ENCODE measurements at places on chromosomes 6 and 20.

- no peak for DNase-seq
Observed at GRCh38 chr6:3915076-3915791, 66.1 kb downstream of the FAM50B start.

DNA sequence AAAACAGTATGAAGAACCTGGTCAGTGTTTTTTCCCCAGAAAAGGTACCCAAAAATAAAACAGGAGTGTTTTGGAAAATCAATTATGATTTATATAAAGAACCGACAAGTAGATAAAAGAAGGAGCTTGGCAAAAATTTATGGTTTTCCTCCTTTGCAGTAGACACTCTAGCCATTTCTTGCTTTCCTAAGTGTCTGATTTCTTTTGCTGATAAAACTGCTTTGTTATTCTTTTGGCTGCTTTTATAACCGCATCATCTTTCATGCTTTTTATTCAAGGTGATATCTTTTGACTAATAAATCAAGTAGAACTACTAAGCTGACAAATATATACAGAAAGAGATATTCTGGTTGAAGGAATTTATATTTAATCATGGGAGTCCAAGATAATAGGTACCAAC is 16.6 kb downstream of the ATG5 start:
- no peak for DNase-seq

GRCh38 chr6:136326038-136326553 is 36.5 kb upstream of the BCLAF1 start:
- no peak for DNase-seq

DNA sequence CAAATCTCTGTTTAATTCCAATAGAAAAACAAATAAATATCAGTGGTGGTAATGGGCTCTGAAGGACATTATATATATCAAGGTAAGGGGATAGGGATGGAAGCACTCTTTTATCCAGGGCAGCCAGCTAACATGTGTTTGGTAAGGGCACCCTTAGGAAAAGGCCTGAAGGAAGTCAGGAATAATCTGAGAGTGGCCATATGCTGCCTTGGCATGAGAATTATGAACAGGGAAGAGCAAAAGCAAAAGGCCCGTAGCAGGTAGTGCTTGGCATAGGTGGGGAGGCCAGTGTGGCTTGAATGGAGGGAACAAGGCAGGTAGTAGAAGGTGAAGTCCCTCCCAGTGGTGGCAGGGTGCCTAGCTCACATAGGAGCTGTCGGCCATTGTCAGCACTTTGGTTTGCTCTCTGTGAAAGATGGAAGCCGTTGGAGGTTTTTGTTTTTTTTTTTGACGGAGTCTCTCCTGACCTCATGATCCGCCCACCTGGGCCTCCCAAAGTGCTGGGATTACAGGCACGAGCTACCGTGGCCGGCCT is 39.6 kb upstream of the CSE1L start:
- DNase-seq: no peak

DNA sequence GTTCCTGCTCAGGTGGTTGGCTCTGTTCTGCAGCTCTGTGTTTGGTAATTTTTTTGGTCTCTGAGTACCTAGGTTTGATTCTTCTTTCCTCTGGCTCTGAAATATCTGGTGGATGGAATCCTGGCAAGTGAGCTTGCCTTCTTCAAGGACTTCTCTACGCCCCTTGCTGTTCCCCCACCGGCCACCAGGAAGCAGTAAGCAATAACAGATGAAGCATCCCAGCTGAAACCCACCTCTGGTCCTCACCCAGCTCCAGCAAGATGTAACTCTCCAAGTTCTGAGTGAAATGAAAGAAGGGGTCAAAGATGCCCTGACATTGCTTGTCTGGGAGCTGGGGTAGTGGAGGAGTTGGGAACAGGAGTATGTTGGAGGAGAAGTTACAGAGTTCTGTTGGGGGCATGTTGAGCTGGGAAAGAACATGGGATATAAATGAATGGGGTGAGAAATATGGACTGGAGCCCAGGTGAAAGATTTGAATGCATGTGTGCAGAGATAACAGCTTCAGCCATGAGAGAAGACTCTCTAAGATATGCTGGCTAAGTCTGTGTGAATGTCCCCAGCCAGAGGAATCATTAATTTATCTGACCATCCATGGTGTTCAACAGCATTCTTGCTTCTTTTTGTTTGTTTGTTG is 51.3 kb upstream of the GLP1R start:
- DNase-seq: no peak

GRCh38 chr6:151436802-151437201 is 15.1 kb downstream of the RMND1 start:
- peak; percentile 19 for DNase-seq

DNA sequence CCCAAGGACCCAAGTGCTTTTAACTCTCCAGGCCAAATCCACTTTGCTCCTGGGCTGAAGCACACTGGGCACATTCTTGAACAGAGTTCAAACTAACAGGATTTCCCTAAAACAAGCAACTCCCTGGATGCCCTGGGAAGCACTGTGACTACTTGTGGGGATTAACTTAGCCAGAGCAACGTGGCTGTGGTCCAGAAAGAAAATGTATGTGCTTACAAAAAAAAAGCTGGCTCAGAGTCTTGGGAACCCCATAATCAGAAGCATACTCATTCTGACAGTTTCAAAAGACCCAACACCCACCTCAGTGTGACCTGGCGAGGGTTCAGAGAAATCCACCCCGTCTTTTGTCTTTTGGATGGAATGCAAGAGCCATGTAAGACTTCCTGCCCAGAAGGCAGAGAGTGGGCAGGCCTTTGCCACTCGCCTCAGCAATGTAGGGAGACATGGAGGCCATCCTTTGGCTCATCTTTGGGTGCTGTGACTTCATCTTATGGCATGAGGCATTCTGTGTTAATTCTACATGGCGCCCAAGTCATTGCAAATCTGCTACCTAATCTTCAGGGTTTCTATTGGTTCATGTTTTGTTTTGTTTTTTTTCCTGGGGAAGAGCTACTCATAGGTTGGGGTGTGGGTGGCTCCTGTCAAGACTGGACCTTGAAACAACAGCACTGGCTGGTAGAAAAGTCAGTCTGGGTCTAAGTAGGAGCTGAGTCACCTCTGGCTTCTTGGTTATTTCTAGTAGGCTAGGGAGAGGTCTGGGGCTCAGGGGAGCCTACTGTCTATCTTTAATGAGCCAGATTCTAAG is 248.6 kb upstream of the SUPT3H start:
- DNase-seq: peak; percentile 44

GRCh38 chr6:34792605-34793500 is 970 bp downstream of the BLTP3A start:
- DNase-seq: peak; percentile 53

DNA sequence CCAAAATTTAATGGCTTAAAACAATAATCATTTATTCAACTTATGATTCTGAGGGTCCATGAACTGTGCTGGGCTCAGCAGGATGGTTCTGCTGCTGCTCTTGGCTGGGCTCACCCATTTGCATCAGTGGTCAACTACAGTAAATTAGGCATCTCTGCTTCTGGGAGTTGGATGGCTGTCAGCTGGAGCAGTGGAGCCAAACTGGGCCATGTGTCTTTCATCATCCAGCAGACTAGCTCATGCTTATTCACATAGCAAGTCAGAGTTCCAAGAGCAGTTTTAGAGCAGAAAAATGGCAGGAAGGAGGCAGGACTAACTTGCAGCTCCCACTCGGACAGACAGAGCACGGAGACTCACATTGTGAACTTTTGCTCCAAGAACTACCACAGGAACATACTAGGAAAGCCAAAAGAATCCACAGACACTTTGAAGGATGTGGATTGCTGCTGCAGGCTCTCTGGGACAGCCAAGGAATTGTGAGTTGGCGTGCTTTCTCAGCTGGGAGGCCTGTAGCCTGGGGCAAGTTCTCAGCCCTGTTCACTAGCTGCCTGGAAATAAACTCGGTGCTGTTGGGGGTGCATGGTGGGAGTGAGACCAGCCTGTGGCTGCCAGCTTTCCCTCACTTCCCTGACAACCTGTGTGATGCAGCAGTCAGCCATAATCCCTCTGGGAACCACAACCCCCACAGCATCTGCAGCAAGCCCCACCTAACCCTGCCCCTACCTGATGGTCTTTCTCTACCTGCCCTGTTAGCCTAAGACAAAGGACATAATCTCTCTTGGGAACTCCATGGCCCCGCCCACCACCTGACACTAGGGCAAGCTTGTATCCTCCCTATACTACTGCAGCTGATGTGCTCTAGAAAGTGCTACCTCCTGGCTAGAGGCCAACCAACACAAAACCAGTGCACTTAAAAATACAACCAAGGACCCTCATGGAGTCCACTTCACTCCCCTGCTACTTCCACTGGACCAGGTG is 129.0 kb downstream of the JPH2 start:
- no peak for DNase-seq

- no peak for DNase-seq
Observed at GRCh38 chr6:106555767-106556166, 73.5 kb downstream of the RTN4IP1 start.

DNA sequence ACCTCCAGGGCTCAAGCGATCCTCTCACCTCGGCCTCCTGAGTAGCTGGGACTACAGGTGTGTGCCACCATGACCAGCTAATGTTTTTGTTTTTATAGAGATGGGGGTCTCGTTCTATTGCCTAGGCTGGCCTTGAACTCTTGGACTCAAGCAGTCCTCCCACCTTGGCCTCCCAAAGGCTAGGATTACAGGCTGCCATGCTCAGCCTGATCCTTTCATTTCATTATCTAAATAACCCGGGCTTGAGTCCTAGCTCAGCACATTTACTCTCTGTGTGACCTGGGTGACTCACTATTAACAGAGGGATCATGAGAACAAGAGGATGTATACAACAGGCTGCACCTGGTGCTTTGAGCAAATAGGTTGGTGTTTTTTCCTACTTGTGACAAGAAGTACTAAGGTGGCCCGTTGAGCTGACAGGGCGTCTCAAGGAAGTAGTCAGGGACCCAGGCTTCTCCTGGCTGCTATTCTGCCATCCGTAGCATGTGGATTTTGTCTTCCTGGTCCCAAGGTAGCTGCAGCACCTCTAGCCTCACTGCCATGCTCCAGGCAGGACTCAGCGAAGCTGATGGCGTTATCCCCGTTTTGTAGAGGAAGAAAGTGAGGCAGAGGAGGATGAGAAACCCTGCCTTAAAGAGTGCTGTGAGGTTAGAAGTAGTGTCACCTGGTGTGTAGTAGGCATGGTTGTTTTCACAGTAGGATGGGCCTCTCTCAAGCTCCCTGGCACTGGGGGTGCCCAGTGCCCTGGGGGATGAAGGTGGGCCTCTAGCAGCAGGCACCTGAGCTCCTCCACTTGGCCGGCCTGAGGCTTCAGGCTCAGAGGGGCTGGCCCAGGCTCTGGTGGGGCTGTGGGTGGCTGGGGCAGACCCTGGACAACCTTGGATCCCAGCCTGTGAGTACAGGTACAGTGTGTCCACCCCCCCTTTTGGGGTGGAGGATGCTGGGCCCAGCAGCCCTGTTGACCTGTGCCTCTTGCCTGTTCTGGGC is 62.4 kb downstream of the ADNP start:
- DNase-seq: no peak

DNA sequence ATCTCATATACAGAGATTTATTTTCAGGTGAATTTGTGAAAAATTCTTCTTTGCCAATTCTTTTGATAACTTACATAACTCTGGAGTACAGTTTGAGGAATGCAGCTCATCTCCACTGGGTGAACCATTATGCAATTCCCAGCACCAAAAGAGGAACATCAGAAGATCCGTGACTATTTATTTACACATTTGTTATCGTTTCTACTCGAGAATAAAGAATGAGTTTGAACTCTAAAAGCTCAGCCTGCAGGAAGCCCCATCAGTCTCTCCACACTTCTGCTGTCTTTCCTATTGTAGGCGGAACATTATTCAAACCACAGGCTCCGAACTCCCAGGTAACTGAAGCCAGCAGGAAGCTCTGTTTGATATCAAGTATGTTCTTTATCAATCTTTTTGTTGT is 95.9 kb upstream of the IFNGR1 start:
- no peak for DNase-seq

DNA sequence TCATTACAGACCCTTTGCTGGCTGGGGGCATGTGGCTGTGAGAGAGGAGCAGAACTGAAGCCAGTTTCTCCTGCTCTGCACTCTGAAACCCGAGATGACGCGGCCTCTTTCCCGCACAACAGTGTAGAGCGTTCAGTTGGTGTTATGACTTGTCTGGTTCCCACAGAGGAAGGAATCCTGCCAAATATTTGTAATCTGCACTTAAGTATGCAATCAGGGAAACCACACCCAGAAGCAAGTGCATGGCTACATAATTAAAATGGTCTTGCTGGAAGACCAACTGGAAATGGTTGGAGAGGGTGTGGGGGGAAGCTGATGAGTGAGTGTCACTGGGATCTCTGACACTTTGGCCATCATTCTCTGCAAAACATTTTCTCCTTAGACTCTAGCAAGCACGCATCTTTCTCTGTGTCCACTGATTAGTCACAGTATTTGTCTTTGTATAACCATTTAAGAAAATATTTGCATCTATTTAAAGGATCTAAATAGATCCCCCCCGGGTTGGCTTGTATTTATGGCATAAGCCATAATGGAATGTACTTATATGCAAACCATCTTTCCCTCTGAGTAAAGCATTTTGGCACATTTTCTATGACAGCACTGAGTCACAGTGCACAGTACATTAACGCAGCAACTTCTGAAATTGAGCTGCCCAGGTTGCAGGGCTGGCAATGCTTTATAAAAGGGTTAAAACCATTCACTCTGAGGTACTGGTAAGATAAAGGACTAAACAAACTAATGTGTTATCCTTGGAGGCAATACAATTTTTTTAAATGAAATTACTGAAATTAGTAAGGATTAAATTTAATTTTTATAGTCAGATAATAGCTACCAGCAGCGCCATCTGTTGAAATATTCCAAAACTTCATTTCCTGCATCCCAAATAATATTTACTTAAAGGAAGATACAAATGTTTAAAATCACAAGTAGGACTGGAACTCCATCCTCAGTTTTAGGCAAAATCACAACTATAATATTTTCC is 76.7 kb downstream of the FOXC1 start:
- DNase-seq: peak; percentile 71

- DNase-seq: peak; percentile 33
Observed at GRCh38 chr6:168851460-168852375, 401.9 kb downstream of the THBS2 start.

- no peak for DNase-seq
Observed at GRCh38 chr20:41398408-41398807, 31.8 kb upstream of the EMILIN3 start.

DNA sequence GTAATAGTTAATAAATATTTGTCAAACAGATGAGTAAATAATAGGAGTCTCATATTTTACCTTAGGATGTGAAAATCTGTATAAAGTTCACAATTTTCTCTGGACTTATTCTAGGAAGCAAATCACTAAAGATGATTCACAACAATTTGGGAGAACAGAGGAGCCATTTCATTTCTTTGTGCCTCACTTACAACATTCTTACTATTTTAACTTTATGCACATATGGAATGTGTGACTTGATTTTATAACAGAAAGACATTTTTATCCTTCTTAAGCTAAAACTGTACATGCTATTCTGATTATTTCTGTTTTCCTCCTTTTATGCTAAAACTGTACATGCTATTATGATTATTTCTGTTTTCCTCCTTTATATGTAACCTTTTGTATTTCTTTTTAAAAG is 83.3 kb downstream of the FUT9 start:
- no peak for DNase-seq

All from AG08396 (cell line).